ENCODE measurements at places on chromosomes 1 and 21. TPM values are rescaled to one million over a fixed set of nuclear protein-coding genes. Genes with fewer than 3 reads are reported as not detected.

The RGS5 gene
- 6.0 TPM for total RNA-seq

The GABPB2 gene
- total RNA-seq = 17.5 TPM

The TTC24 gene
- total RNA-seq = 19.8 TPM

The FLVCR1 gene
- 11.9 TPM for total RNA-seq

The NCAM2 gene
- total RNA-seq = not detected

The OR2T35 gene
- not detected for total RNA-seq

DNA sequence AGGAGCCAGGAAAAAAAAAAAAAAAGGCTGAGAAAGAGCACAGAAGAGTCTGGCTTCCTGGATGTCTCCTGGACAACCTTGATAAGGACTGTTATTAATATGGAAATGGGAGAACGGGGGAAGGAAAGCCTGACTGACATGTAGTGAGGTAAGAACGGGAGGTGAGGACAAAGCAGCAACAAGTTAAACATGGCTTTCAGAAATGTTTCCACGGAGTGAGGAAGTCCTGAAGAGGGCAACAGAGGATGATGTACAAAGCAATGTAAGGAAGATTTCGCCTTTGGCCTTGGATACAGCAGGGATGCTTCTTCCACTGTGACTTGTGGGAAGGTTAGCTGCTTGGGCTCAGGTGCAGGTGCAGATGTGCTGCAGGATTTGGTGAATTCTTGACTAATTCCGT lies 11.9 kb upstream of the NIBAN1 start:
- no peak for DNase-seq
- no peaks in the 10 kb centered on the region for H3K36me3 ChIP-seq
- H3K27ac ChIP-seq = no peak overlapping the region
- H3K27me3 ChIP-seq = peaks cover 7% of the 10 kb centered on the region
- H3K4me3 ChIP-seq = no peak overlapping the region
- H3K4me1 ChIP-seq = peaks cover 5% of the 10 kb centered on the region

DNA sequence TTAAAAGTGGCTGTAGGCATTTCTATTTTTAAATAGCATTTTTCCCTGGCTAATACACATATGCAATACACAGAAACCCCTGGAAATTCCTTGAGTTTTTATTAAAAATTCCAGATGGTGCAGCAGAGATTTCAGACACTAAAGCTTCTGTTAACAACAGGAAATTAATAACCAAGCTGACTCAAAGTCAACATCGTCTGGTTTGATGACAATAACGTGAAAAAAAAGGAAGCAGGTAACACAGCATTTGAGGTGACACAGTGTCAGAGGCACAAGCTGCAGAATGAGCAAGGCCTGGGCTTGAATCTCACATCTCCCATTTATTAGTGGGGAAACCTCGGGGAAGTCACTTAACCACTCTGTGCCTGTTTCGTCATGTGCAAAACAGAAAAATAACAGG lies 64.6 kb upstream of the GJB5 start:
- no peak overlapping the region for H3K4me3 ChIP-seq
- no peaks in the 10 kb centered on the region for H3K36me3 ChIP-seq
- DNase-seq = no peak
- H3K27ac ChIP-seq = no peak overlapping the region
- H3K27me3 ChIP-seq = peaks cover 17% of the 10 kb centered on the region

GRCh38 chr1:65002508-65003315 lies 36.4 kb upstream of the JAK1 start:
- H3K36me3 ChIP-seq = peaks cover 2% of the 10 kb centered on the region
- DNase-seq = peak; percentile 85
- peak overlapping the region; percentile 67 for H3K27ac ChIP-seq
- H3K4me1 ChIP-seq = peaks cover 27% of the 10 kb centered on the region
- peaks cover 1% of the 10 kb centered on the region for H3K27me3 ChIP-seq
- H3K4me3 ChIP-seq = peak overlapping the region; percentile 57

GRCh38 chr1:87204441-87204840 lies 124.2 kb upstream of the LMO4 start:
- DNase-seq = no peak
- no peak overlapping the region for H3K27ac ChIP-seq
- H3K27me3 ChIP-seq = peaks cover 56% of the 10 kb centered on the region
- no peak overlapping the region for H3K4me3 ChIP-seq

- DNase-seq = peak; percentile 71
- H3K4me1 ChIP-seq = peaks cover 26% of the 10 kb centered on the region
- peak overlapping the region; percentile 5 for H3K27ac ChIP-seq
- H3K4me3 ChIP-seq = no peak overlapping the region
- peaks cover 5% of the 10 kb centered on the region for H3K36me3 ChIP-seq
These were observed 29.1 kb downstream of the STPG1 start for GRCh38 chr1:24384251-24385090.

- peaks cover 1% of the 10 kb centered on the region for H3K27me3 ChIP-seq
- no peak overlapping the region for H3K4me3 ChIP-seq
- H3K4me1 ChIP-seq = no peaks in the 10 kb centered on the region
- DNase-seq = no peak
- H3K36me3 ChIP-seq = no peaks in the 10 kb centered on the region
- no peak overlapping the region for H3K27ac ChIP-seq
These were observed 9.5 kb upstream of the DMRTB1 start for GRCh38 chr1:53449693-53450092.

DNA sequence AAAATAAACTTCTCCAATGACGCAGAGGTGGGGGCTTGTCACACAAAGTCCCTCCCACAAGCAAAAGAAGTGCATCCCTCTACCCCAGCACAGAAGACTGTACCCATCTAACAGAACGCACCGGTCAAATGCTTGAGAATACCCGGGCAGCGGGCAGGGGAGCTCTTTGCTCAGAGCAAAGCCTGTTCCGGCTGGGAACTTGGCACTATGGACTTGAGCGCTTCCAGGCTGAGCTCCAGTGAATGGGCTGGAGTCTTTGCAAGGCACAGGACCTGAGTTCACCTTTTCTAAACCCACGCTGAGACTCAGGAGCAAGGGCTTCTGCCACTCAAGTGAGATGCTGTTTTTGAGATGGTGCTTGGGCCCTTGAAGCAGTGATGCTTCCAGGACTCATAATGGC lies 20.3 kb downstream of the RHBG start:
- peaks cover 37% of the 10 kb centered on the region for H3K27me3 ChIP-seq
- H3K4me1 ChIP-seq = peaks cover 4% of the 10 kb centered on the region

DNA sequence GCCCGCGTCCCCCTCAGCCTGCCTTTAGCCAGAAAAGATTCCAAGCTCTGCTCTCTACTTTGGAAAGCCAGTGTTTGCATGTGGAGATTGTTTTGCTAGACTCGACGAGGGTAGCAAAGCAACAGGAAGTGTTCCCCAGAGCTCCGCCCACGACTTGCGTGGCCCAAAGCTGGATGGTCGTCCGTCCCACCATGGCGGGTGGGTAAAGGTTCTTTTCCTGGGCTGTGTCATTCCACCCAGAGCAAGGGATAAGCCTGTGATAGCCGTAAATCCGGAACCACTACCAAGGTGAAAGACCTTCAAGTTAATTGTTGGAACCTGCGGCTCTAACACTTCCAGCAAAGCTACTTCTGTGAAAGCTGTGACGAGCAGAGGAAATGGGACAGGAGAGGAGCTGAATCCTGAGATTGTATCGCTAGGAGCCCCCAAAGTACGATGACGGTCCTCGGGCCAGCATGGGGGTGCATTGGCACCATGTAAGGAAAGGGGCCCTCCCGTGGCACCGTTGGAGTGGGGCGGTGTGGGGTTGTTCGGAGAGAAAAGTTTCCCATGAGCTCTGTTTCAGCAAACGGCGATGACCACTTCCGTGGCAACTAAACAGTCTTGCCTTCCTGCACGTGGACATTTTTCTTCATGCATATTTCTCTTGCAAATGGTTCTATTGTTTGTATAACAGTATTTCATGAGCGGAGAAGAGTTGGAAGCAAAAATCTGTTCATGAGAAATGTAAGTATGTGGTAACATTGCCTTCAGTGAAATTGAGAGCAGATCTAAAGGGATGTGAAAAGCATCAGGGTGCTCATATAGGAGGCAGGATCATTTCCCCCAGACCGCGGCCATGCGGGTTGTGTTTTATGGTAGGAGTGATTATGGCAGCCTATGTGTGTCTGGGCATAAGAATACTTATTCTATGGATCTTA lies 8.4 kb downstream of the MX2 start:
- H3K36me3 ChIP-seq = peaks cover 4% of the 10 kb centered on the region
- peak; percentile 64 for DNase-seq
- peaks cover 63% of the 10 kb centered on the region for H3K4me1 ChIP-seq
- H3K4me3 ChIP-seq = peak overlapping the region; percentile 70
- peak overlapping the region; percentile 92 for H3K27ac ChIP-seq

DNA sequence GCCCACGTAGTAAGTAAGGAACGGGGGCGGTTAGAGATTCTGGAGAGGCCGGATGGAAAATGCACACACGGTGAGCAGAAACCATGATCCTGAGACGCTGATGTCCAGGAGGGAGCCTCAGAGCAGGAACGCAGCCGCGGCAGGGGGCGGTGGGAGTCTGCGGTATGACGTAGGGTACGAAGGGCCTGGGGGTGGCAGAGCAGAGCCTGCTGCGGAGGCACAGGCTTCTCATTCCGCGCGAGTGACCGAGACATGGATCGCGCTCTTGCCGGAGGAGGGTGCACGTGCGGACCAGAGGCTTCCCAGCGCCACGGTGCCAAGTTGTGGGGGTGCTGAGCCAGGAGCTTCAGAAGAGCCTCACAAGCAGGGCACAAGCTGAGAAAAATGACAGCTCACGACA lies 176.2 kb downstream of the KIF26B start:
- H3K36me3 ChIP-seq = peaks cover 5% of the 10 kb centered on the region
- peaks cover 24% of the 10 kb centered on the region for H3K4me1 ChIP-seq
- no peak overlapping the region for H3K4me3 ChIP-seq

DNA sequence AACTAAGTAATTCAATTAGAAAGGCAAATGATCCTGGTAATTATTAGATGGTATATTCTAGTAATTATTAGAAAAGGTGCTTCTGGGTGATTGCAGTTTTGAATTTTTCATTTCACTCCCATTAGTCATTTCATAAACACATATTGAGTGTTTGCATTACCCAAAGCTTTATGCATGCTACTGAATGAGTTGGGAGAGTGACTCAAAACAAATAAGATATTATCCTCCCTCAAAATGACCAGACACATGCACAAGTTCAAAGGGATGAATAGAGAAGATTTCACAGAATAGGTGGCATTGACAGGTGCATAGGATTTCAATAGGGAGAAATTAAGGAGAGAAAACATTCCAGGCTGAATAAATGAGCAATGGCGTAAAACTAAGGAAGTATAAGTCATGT lies 84.7 kb downstream of the PHTF1 start:
- no peaks in the 10 kb centered on the region for H3K4me1 ChIP-seq
- H3K4me3 ChIP-seq = no peak overlapping the region
- no peak overlapping the region for H3K27ac ChIP-seq
- DNase-seq = no peak
- no peaks in the 10 kb centered on the region for H3K36me3 ChIP-seq
- H3K27me3 ChIP-seq = no peaks in the 10 kb centered on the region

DNA sequence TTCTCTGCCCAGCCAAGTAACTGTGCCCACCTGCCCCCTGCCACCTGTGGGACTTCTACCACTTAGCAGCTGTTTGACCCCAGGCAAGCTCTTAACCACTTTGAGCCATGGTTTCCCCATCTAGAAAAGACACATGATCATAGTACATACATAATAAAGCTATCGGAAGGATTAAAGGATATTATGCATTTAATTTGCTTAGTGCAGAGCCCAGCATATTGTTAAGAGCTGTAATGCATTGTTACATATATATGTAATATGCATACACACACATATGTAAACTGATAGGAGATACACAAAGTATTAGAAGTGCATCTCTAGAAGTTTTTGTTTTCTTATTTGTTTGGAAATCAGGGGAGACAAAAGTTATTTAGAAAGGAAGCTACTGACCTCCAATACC lies 83.5 kb upstream of the ZBTB40 start:
- no peaks in the 10 kb centered on the region for H3K36me3 ChIP-seq
- no peaks in the 10 kb centered on the region for H3K4me1 ChIP-seq
- no peak overlapping the region for H3K27ac ChIP-seq
- H3K4me3 ChIP-seq = no peak overlapping the region
- no peak for DNase-seq

DNA sequence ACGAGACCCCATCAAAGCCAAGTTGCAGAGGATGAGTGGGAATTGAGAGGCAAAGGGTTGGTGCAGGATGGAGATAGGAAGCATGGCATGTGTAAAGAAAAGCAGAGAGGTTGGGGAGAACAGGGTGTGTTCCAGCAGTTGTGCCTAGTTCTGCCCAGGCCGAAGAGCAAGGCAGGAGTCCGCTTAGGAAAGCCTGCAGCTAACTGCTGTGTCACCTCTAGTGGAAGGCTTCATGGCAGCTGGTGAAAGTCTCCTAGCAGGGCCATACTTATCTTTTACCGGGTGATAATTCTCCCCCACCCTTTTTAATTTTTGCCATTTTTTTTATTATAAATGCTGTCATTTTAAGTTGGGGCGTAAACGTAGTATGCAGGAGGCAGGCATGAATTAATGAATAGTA lies 93.6 kb downstream of the NFIA start:
- peaks cover 8% of the 10 kb centered on the region for H3K4me1 ChIP-seq
- H3K36me3 ChIP-seq = no peaks in the 10 kb centered on the region
- no peak for DNase-seq
- no peak overlapping the region for H3K27ac ChIP-seq
- no peak overlapping the region for H3K4me3 ChIP-seq

DNA sequence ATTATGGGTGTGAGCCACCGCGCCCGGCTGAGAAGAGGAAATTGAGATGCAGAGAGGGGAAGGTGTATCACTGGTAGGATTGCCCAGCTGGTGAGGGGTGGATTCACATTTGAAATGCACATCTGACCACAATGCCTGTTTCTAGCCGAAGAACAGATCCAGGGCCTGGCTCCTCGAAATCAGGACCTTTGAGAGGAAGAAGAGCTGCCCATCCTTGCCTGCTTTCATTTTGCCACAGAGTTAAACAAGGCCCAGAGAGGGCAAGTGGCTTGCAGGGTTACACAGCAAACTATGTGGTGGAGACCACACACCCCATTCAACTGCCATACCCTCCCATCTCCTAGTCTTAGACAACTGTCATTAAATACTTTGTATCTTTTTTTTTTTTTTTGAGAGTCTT lies 32.9 kb upstream of the TMEM61 start:
- no peak overlapping the region for H3K27ac ChIP-seq
- H3K27me3 ChIP-seq = no peaks in the 10 kb centered on the region
- no peak overlapping the region for H3K4me3 ChIP-seq
- H3K4me1 ChIP-seq = peaks cover 2% of the 10 kb centered on the region
- no peak for DNase-seq
- H3K36me3 ChIP-seq = no peaks in the 10 kb centered on the region

GRCh38 chr1:236516929-236517704 lies 6.7 kb upstream of the LGALS8 start:
- no peak for DNase-seq
- H3K4me1 ChIP-seq = peaks cover 9% of the 10 kb centered on the region
- peak overlapping the region; percentile 22 for H3K4me3 ChIP-seq
- H3K27ac ChIP-seq = peak overlapping the region; percentile 6
- no peaks in the 10 kb centered on the region for H3K36me3 ChIP-seq

All from activated CD8-positive, alpha-beta T cell treated with anti-CD3 and anti-CD28 coated beads for 36 hours (primary cell).